Thyroid gland (tissue), 4 donors: ENCODE measurements at places on chromosomes 2 and 18. TPM values are rescaled to one million over a fixed set of nuclear protein-coding genes. Genes with fewer than 3 reads are reported as not detected.
A peak's percentile ranks its signal among the peaks of the same experiment; 100 is the strongest.

KCNJ3 gene
- not detected for total RNA-seq

ST8SIA5 gene
- 0.24 TPM for total RNA-seq

DNA sequence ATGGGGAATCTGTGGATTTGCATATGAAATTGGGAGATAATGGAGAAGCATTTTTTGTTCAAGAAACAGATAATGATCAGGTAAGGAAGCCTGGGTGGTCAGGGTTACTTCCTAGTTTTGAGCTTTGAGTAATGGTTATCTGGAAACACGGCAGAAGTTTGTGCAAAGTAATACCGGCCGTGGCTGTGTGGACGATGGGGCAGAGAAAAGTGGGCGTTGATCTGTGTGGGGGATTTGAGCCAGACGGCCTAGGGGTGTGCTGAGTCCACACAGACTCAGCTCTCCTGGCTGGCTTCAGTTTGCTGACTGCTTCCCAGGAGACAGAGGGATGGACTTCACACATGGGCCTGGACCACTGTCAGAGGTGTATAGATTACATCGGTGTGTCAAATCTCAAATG, 21.3 kb downstream of the LPIN1 start:
- no peak overlapping the region for H3K4me3 ChIP-seq
- no peak for DNase-seq
- no peaks in the 10 kb centered on the region for H3K27me3 ChIP-seq
- H3K36me3 ChIP-seq: peaks cover 41% of the 10 kb centered on the region

GRCh38 chr2:239073745-239074530, 226.1 kb downstream of the TWIST2 start:
- H3K4me3 ChIP-seq: no peak overlapping the region
- H3K27ac ChIP-seq: no peak overlapping the region
- no peaks in the 10 kb centered on the region for H3K4me1 ChIP-seq
- no peaks in the 10 kb centered on the region for H3K27me3 ChIP-seq
- no peak for DNase-seq

- no peak overlapping the region for H3K27ac ChIP-seq
- no peaks in the 10 kb centered on the region for H3K4me1 ChIP-seq
- peak; percentile 40 for DNase-seq
- H3K4me3 ChIP-seq: no peak overlapping the region
- no peaks in the 10 kb centered on the region for H3K27me3 ChIP-seq
- no peaks in the 10 kb centered on the region for H3K36me3 ChIP-seq
Measured at GRCh38 chr2:61793389-61793836, 60.4 kb downstream of the FAM161A start.

GRCh38 chr18:13672657-13673056, 53.7 kb downstream of the FAM210A start:
- no peak overlapping the region for H3K4me3 ChIP-seq
- no peak for DNase-seq
- no peak overlapping the region for H3K27ac ChIP-seq

- no peaks in the 10 kb centered on the region for H3K27me3 ChIP-seq
- no peak overlapping the region for H3K27ac ChIP-seq
- peaks cover 8% of the 10 kb centered on the region for H3K4me1 ChIP-seq
- H3K4me3 ChIP-seq: no peak overlapping the region
- peaks cover 6% of the 10 kb centered on the region for H3K36me3 ChIP-seq
Measured at GRCh38 chr2:74556831-74557370, 2.4 kb downstream of the DOK1 start.

GRCh38 chr2:37775908-37776250, 104.4 kb upstream of the CDC42EP3 start:
- no peak overlapping the region for H3K27ac ChIP-seq
- H3K27me3 ChIP-seq: no peaks in the 10 kb centered on the region
- no peaks in the 10 kb centered on the region for H3K4me1 ChIP-seq
- H3K4me3 ChIP-seq: no peak overlapping the region

GRCh38 chr2:52895726-52896340, 871.8 kb upstream of the CHAC2 start:
- H3K27ac ChIP-seq: no peak overlapping the region
- no peak overlapping the region for H3K4me3 ChIP-seq
- no peaks in the 10 kb centered on the region for H3K36me3 ChIP-seq
- no peaks in the 10 kb centered on the region for H3K4me1 ChIP-seq
